Mesothelial cell of epicardium (in vitro differentiated cells): ENCODE measurements at places on chromosomes 16 and 17. TPM values are rescaled to one million over a fixed set of nuclear protein-coding genes. Genes with fewer than 3 reads are reported as not detected.

The GNG13 gene
- not detected in 3 replicates for total RNA-seq

The KRTAP2-4 gene
- total RNA-seq: not detected in 3 replicates

The AATK gene
- 14.8 to 17.3 TPM (median 15.2 TPM) in 3 replicates for total RNA-seq

The CCL16 gene
- total RNA-seq: not detected in 3 replicates

The RAP1GAP2 gene
- 6.4 to 8.3 TPM (median 7.1 TPM) in 3 replicates for total RNA-seq

The MRPL27 gene
- total RNA-seq: 55.0 to 57.5 TPM (median 56.0 TPM) in 3 replicates

The KRT20 gene
- total RNA-seq: not detected in 3 replicates

The MARCHF10 gene
- 0.18 to 1.1 TPM (median 0.53 TPM) in 3 replicates for total RNA-seq

The KRT12 gene
- total RNA-seq: not detected in 3 replicates

The MMP25 gene
- 0.09 to 0.16 TPM (median 0.11 TPM) in 3 replicates for total RNA-seq

The ARHGAP44 gene
- 11.5 to 12.5 TPM (median 11.7 TPM) in 3 replicates for total RNA-seq

The FOXC2 gene
- total RNA-seq: 10.4 to 12.3 TPM (median 11.7 TPM) in 3 replicates

The KRT33A gene
- not detected in 3 replicates for total RNA-seq

The ARL5C gene
- total RNA-seq: 0.40 TPM in 1 of 3 replicates, not detected in the others
